ENCODE measurements at places on chromosomes 13 and 19. TPM values are rescaled to one million over a fixed set of nuclear protein-coding genes. Genes with fewer than 3 reads are reported as not detected.

Gene DHDH
- not detected for total RNA-seq

- no peak for DNase-seq
These were observed 18.7 kb downstream of the MEX3D start for GRCh38 chr19:1549332-1549945.

DNA sequence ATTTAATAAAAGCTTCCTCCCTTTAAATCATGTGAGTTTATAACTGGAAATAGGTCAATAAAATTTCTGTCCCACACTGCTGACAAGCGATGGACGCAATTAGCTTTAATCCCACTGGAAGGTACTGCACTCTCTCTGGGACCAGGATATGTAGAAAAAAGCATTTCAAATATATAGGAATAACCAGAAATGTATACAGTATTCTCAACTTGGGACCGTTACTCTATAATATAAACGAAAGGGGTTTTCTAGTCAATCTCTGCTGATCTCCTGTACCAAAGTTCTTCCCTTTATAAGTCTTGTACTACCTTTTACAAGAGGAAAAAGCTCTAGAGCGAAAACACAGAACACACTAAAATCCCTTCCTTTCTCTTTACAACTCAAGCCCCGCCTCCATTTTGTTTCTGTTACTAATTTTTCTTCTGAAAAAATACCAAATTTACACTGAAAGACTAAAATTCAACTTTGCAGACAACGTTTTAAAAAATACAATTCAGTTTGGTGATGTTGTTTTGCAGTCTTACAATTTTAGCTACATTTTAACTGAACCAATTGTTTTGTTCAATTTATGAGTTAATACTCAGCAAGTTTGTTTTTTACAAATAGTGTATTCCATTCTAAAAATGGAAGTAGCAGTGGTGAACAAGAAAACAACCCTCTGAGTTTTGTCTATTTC, 1.7 kb upstream of the USPL1 start:
- DNase-seq: no peak

GRCh38 chr19:44647144-44647543, 3.4 kb downstream of the PVR start:
- no peak for DNase-seq

DNA sequence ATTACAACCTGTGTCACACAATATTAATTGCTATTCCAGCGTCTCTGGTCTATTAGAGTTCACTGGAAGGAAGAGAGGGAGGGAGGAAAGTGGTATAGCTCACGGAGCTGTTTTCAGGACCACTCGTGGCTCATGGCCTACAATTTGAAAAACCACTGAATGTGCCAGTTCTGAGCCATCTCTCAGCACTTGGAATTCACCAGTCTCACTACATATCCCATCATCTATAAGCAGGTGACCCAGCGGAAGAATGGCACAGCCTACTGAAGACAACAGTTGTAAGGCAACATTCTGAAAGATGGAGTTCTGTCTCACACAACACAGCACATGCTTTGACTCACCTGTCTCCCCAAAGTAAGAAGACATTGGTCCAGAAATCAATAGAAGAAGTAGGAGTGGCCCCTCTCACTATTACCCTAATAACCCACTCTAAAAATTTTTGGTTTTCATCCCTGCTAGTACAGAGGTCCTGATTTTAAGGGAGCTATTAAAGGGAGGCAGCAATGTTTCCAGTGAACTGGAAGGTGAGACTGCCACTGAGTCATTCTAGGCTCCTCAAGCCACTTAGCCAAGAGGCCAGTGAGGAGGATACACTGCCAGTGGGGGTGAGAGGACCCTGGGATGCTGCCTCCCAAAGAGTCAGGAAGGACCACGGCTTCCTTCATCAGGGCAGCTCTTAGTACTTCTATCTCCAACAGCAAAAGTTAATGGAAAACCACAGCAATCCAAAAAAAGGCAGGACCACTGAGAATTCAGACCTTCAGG, 50.0 kb upstream of the DOCK9 start:
- no peak for DNase-seq

DNA sequence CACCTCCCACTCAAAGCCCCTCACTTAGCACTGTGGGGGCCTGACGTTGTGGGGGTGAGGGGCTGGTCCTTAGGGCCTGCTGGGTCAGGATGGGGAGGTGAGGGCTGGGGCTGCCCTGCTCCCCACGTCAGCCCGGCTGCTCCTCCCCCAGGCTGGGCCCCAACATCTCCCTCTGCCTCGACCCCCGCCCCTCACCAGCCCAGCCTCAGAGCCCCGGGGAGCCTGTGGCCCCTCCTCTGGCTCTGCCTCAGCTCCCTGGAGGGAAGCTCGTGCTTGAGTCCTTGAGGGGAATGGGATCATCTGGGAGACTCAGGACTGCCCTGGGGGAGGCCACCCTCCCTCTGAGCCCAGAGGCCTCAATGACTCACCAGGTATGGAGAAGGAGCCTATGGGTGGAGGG, 6.8 kb downstream of the LILRA4 start:
- no peak for DNase-seq

GRCh38 chr13:57925751-57926150, 294.2 kb downstream of the PCDH17 start:
- no peak for DNase-seq

- no peak for DNase-seq
These were observed 530.0 kb downstream of the RFC3 start for GRCh38 chr13:34347784-34348573.

GRCh38 chr13:25857830-25858229, 194.0 kb downstream of the SHISA2 start:
- DNase-seq: no peak

Gene N4BP2L2
- 131 TPM for total RNA-seq

DNA sequence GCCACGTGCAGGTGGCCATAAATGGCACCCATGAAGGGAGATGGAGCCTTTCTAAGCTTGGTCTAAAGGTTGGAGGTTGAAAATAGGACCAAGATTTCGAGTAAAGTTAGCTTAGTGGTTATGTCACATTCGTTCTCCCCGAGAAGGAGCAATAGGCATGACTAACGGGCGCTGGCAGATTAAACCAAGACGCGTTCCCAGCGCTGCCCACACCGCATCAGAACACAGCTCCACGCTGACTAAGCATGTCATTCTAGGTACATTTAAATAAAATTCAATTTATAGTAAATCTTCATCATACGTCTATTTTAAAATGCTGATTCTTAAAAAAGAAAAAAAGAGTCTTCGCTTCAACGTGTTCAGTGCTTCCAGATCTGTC, 95.0 kb upstream of the IRS2 start:
- no peak for DNase-seq

Gene MRPL4
- total RNA-seq: 77.0 TPM

DNA sequence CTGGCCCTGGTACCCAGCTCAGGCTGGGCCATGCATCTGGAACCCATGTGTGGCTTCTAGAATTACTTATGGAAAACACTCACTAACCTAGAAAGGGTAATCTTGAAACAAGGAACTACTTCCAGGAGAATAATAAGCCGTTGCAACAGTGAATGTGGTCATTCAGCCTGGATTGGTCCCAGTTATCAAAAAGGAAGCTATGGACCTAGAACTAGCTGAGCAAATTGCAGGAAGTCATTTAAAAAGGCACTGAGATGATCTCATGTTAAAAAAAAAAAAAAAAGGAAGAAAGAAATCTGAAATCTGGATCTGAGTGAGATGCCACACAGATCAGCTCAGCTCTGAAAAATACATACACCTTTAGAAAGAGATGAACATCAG, 59.6 kb downstream of the DCT start:
- no peak for DNase-seq

- DNase-seq: no peak
These were observed 234.1 kb downstream of the FOXO1 start for GRCh38 chr13:40432018-40432978.

Gene WDR88
- not detected for total RNA-seq

DNA sequence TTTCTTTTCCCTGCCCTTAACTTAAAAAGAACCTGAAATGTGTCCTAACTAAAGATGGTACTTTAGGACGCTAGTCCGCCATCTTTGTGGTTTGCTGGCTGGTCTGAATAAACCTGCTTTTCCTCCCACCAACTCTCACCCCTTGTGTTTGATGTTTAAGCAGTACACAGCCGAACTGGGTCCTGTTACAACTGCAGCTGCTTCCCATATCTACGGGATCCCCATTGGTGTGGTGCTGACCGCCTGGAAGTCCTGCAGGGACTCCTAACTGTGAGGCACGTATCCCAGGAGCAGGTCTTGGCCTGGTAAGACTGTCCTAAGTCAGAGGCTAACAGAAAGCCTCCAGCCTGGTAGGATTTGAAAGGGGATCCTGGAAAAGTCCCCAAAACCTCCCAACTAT, 40.9 kb upstream of the VSTM2B start:
- DNase-seq: no peak

All from left ventricle myocardium inferior (tissue), 1 donor.